AG09319 (cell line): ENCODE measurements at places on chromosomes 13 and 19.

- no peak for DNase-seq
Observed at GRCh38 chr13:73935991-73936390, 198.2 kb downstream of the KLF12 start.

DNA sequence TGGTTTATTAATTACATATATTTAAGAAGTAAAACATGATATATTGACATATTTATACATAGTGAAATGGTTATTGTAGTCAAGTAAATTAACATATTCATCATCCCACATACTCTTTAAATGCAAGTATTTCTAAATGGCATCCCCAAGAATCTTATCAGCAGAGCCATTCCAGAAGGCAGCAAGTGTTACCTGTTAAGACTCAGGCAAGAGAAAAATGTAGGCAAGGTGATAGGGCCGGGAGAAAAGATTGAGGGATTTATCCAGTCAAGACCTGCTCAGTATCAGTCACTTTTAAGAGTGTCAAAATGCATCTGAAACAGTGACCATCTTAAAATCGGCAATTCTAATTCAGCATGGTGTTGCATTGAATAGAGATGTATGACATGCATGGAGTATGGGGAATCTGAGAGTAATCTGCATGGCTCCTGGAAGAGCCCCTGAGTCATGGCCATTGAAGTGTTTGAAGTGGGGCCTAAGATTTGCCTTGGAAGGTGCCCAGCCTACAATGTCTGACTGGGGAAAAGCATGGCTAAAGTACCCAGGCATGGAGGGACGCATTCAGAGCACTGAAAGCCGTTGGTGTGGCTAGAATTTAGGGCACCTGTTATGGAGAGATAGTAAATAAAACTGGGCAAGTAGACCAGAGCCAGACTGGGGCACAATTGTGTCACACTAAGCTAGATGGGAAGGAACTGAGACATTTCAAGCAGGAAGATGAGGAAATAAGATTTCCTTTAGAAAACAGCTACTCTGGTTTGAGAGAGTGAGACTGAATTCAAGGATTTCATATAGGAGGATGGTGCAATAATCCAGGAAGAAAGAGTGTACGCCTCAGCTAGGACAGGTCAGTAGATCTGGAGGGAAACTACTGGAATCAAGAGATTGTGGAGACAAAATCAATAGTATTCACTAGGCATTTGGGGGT lies 25.0 kb upstream of the C1QTNF9B start:
- no peak for DNase-seq

GRCh38 chr13:94952787-94953186 lies 240.4 kb upstream of the SOX21 start:
- DNase-seq, result no peak

DNA sequence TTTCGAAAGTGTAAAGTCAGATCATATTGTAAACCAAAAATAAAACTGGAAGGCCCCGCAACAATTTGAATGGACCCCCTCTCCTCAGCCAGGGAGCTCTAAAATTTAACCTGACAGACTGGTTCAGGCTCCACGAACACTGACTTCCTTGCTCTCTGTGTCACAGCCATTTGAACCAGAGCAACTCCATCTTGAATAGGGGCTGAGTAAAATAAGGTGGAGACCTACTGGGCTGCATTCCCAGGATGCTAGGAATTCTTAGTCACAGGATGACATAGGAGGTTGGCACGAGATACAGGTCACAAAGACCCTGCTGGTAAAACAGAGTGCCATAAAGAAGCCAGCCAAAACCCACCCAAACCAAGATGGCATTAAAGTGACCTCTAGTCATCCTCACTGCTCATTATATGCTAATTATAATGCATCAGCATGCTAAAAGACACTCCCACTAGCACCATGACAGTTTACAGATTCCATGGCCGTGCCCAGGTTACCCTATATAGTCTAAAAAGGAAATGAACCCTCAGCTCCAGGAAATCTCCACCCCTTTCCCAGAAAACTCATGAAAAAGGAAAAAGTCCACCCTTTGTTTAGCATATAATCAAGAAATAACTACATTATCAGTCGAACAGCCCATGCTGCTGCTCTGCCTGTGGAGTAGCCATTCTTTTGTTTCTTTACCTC lies 43.1 kb downstream of the RFXAP start:
- no peak for DNase-seq

DNA sequence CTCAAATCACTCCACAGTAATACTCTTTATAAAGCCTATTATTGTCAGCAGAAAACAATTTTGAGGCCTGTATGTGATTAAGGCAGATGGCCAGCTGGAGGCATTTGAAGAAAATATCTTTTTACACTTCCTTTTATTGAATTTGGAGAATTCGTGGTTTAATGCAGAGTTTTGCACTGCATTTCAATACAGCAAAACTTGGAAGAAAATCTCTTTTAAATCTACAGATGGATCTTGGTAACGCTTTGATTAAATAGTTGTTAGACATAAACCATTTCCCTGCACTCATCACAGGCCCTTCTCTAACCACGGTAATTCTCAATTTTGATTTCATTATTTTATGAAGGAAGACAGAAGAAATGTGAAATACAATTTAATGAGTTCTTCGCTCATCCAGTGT lies 185.7 kb downstream of the RFC3 start:
- DNase-seq, result no peak

DNA sequence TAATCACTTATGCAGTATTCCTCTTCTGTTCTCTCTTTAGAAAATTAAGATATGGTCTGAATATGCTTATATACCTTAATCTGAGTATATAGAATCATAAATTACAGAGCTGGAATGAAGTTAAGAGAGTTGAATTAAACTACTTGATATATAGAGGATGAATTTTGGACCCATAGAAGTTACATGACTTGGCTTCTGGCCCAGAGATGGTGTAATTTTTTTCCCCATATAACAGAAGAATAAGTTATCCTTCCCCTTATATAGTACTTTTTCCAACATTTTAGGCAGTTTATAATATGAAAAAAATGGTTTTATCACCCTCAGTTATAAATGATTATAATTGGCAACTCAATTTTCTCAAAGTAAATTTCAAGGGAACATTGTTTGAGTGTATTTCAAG lies 616.3 kb downstream of the TBC1D4 start:
- no peak for DNase-seq

- DNase-seq, result no peak
Observed at GRCh38 chr19:313169-313987, 22.2 kb upstream of the PLPP2 start.

GRCh38 chr13:81116461-81117282 lies 775.7 kb upstream of the SPRY2 start:
- DNase-seq, result no peak

- DNase-seq, result no peak
Observed at GRCh38 chr19:7677669-7678311, 900 bp downstream of the MCEMP1 start.

DNA sequence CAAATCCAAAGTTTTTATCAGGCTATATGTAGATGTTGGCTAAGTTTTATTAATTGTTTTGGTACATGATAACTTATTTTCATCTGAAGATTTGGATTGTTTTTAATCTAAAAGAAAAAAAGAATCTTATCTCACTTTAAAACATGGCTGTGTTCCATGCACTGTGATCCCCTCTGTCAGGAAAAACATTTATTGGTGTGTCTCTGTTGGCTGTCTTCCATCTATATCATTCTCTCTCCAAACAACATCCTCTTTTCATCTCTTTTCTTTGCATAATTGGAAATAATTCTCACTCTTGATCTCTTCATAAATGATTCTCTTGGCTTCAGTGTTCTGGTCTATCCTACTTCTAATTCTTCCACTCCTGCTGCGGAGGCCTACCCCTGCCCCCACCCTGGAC lies 4.2 kb downstream of the NALCN start:
- DNase-seq, result no peak

DNA sequence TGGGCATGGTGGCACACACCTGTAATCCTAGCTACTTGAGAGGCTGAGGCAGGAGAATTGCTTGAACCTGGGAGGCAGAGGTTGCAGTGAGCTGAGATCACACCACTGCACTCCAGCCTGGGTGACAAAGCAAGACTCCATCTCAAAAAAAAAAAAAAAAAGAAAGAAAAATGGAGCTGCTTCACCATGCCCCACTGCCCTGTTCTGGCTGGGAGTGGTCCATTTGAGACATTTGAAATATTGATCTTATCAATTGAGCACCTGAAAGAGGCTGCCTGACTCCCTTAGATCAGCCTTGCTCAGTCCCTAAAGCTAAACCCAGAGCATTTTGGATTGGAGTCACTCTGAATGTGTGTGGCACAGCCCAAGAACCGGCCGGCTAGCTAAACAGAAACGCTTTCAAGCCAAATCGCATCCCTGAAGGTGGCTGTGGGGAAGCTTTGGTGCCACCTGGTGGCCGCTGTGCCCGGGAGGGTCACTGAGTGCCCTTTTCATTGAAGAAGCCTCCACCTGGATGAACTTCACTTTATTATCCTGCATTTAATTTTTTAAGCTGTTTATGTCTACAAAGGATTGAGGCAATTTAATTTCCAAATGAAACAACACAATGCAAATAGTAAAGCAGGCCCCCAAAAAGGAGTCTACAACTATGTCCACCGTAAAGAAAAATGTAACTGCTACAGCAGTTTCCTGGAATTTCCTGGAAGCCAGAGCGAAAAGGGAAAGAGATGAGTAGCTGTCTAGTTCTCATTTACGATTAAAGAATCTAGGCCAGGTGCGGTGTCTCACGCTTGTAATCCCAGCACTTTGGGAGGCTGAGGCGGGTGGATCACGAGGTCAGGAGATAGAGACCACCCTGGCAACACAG lies 53.1 kb upstream of the SERPINE3 start:
- peak; percentile 29 for DNase-seq

DNA sequence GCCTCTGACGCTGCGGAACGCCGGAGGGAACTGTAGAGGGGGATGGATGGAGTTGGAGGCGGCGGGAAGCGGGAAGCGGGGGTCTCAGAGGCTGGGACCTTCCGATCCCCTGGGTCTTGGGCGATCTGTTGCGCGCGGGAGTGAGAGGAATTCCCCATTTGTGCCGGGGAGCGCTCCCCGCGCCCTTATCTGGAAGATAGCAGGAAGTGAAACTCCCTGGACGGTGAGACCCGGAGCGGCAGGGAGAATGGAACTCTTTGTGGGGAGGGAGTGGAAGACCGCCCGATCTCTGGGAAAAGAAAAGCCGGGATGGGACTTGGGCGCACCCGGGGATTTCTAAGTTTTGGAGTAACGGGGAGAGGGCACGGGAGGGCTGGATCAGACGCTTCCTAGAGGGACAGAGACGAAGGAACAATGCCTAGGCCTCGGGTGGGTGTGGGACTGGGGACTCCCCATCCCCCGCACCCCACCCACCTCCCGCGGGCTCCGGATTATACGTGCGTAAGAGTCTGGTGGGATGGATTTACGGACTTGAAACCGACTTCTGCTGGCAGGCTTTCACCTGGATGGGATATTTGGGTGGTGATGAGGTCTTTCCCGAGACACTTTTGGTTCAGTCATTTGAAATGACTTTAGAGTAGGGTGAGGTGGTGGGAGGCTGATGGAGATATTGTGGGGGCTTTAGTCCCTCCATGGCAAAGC lies 495 bp downstream of the LSR start:
- no peak for DNase-seq

GRCh38 chr13:70844391-70845108 lies 736.3 kb upstream of the KLHL1 start:
- DNase-seq, result no peak
